NCI-H446 (cell line): ENCODE measurements at places on chromosomes 13 and 19.

GRCh38 chr19:38068826-38069225 lies 155.2 kb downstream of the DPF1 start:
- DNase-seq: no peak

- DNase-seq: no peak
These were observed 2.7 kb downstream of the RFX1 start for GRCh38 chr19:14003251-14004055.

DNA sequence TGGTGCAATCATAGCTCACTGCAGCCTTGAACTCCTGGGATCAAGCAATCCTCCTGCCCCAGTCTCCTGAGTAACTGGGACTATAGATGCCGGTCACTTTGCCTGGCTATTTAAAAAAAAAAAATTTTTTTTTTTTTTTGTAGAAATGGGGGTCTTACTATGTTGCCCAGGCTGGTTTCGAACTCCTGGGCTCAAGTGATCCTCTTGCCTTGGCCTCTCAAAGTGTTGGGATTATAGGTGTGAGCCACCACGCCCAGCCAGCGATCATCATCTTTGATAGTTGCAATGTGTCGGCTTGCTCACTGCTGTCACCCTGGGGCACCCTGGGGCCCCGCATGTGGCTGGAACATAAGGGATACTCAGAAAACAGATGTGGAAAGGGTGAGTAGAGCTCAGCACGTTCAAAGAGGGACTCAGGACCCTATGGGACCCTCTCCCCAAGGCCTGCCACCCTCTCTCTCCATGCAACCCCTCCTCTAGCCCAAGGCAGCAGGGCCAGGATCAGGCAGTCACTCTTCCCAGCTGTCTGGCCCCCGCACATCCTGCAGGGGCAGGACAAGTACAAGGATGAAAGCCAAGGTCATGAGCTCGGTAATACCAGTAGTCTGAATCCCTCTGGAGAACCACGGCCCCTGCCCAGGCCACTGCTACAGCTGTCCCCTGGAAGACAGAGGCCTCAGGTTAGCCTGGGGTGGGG lies 6.5 kb upstream of the CCL25 start:
- DNase-seq: no peak

- DNase-seq: no peak
These were observed 5.5 kb downstream of the SSC5D start for GRCh38 chr19:55493645-55494171.

- DNase-seq: no peak
These were observed 108.7 kb downstream of the DPF1 start for GRCh38 chr19:38115271-38115802.

DNA sequence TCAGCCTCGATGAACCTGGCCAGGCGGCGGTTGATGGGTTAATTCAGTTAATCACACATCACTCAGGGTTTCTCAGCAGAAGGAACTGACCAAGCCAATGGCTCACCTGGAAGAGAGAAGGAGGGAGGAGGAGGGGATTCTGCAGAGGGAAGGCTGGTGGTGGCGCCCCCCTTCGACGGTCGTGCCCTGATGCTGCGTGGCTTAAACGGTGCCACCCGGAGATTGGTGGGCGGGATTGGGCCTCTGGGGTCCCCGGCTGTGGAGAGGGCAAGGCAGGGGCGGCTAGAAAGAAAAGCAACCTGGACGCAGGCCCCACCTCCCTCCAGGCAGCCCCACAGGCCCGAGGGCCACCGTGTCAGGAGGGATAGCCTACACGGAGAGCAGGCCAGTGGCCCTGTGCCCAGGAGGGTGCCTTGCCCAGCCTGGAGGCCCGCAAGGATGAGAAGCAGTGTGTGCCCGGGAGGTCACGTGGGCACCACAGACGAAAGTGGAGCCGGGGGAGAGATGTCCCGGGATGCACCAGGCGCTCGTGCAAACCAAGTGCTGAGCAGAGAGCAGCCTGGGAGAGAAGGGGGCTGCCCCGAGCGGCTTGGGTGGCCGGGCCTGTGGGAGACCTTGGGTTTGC lies 16.0 kb downstream of the CSNK1G2 start:
- no peak for DNase-seq

- no peak for DNase-seq
These were observed 41.3 kb downstream of the ARHGEF7 start for GRCh38 chr13:111156421-111156820.
